NCI-H446 treated with DMSO at 0.1 percent for 48 hours (cell line): ENCODE measurements at places on chromosomes 16 and 17.

DNA sequence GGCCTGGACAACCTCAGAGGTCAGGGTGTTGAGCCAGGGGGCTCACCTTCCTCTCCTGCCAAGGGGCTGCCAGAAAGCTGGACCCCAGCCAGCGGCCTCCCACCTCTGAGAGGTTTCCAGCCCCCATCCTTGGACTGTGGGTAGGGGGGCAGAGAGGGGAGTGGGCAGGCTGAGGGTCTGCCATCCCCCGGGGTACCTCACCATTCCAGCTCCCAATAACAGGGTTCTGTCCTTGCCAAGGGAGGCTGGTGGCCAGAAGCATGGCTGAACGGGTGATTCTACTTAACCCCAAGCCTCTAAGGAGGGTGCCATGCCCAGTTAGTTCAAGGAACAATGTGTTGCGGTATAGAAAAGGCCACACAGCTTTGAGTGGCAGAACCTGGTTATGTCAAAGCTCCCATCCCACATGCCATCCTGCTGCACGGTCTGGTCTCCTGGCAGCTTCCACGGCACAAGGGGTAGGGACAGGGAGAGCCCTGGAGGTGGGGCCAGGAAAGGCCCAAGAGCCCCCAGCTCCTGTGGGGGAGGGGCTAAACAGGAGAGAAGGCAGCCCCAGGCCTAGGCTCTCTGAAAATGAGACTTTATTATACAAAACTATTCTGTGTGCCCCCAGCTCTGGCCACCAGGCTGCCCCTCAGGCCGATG lies 19.8 kb downstream of the B9D1 start:
- DNase-seq = no peak

DNA sequence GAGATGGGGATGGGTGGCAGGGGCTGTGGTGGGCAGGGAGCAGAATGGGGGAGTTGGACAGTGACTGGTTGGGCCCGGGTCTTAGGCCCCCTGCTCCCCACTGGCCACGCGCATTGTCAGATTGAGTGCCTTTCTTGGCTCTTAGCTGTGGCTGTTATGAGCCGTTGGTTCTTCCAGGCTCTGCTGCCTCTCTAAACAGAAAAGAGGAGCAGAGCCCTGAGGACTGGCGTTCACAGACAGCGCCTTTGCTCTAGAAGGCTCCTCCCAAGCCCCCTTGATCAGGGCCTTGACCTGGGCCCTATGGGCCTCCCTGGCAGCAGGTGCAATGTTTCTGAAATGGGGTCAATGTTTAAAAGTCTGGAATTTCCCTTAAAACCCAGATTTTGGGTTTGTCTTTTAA lies 14.8 kb upstream of the NUDT16L1 start:
- no peak for DNase-seq

DNA sequence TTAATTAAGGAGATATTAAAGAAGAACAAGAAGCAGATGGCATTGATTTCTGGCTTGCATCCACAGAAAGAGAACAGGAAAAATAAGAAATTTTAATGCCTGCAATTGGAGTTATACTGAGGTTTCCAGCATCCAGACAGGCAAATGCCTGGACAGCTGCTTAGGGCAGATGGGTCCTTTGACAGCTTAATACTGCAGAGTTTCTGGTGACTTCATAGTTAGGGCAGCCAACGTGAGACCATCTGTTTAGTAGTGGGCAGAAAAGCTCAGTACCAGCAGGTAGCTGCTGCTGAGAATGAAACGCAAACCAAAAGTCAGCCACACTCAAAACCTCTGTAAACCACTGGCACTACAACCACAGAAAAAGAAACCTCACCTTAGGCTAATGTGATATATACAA lies 109.8 kb downstream of the CDK5R1 start:
- peak; percentile 90 for DNase-seq

DNA sequence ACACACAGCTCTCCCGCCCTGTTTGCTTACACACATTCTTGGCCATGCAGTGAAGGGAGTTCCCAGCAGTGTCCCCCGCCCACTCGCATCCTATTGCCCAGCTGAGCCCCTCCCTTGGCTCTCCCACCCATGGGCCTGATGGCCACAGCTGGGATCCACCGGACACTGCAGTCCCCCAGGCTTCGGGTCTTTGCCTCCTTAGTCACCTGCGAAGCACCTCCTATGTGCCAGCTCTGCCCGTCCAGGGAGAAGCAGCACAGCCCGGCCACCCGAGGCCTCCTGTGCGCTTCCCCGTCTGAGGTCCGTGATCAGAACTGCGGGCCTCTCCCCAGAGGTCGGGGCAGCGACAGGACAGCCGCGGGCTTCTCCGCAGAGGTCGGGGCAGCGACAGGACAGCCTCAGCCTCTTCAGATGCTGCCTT lies 136.9 kb downstream of the BANP start:
- no peak for DNase-seq

GRCh38 chr16:85583491-85584181 lies 29.5 kb upstream of the GSE1 start:
- peak; percentile 39 for DNase-seq

DNA sequence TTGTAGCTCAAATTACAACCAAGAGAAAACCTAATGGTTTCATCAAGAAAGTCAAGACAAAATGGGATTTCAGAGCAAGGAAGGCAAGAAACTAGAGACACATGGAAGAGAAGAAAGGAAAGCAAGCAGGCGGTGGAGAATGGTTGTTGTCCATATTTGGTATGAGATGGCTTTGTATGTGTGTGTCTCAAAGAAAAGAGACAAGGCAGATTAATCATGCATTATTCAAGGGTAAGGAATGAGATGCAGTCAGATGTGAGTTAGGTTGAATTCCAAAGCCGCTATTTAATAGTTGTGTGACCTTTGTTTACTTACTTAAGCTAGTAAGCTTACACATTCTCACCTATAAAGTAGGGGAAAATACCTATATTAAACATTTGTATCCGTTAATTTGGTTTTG lies 1029.6 kb downstream of the CDH11 start:
- no peak for DNase-seq

DNA sequence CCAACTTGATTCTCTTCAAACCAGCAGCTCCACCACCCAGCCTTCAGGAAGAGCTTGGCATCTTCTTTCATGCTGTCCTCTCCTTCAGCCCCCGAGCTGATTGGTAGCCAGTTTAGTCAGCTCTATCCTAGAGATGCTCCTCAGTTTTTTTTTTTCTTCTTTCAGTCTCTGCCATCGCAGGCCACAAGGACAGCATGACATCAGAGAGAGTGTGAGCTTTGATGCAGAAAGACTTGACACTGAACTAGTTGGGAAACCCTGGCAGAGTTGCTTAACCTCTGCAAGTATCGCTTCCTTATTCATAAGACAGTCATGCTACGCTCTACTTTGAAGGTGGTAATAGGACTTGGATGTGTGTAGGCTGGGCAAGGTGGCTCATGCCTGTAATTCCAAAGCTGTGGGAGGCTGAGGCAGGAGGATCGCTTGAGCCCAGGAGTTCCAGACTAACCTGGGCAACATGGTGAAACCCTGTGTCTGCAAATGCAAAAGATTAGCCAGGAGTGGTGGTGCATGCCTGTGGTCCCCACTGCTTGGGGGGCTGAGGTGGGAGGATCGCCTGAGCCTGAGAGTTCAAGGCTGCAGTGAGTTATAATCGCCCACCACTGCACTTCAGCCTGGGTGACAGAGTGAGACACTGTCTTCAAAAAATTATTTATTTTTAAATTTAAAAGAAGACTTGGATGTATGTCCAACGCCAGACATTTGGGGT lies 2.6 kb downstream of the CD300LB start:
- no peak for DNase-seq

- DNase-seq = no peak
Observed at GRCh38 chr17:57438066-57438731, 181.9 kb downstream of the MSI2 start.

- DNase-seq = no peak
Observed at GRCh38 chr16:21301168-21301894, 23.2 kb upstream of the CRYM start.

DNA sequence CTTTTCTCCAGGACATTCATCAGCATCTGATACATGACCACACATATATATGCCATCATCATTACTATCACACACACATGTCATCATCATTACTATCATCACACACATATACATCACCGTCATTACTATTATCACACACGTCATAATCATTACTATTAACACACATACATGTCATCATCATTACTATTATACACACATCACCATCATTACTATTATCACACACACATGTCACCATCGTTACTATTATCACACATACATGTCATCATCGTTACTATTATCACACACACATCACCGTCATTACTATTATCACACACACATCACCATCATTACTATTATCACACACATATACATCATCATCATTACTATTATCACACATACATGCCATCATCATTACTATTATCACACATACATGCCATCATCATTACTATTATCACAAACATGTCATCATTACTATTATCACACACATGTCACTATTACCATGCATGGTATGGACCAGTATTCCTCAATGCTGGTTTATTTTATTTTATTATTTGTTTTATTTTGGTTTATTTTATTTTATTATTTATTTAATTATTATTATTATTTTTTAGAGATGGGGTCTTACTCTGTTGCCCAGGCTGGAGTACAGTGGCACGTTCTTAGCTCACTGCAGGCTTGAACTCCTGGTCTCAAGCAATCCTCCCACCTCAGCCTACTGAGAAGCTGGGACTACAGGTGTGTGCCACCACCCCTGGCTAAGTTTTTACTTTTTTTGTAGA lies 46.3 kb upstream of the CNEP1R1 start:
- no peak for DNase-seq

DNA sequence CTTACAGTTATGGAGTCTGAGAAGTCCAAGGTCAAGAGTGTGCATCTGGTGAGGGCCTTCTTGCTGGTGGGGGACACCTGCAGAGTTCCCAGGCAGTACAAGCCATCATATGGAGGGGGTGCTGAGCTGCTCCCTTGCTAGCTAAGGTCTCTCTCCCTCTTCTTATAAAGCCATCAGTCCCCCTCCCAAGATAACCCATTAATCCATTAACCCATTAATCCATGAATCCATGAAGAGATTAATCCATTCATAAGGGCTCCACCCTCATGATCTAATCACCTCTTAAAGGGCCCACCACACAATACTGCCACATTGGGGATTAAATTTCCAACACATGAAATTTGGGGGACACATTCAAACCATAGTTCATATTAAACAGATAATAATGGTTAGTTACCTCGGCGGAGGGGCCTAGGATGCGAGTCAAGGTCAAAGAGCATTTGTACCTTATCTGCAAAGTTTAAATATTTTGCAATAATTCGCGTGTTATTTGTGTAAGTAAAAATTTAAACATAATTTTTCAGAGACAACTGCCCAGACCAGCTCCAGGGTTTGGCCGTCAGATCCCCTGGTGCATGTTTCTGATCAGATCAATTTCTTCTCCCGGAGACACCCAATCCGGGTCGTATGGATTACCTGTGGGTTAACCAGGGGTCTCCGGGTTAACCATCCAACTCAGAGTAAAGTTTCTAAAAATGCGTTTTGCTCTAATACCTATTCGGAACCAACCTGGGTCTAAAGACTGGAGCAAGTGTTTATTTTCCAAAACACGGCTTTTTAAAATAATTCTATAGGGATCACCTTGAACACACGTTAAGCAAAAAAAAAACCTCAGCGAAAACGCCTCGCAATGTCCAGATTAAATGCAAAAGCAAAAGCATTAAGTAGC lies 740 bp upstream of the POLR3E start:
- no peak for DNase-seq

DNA sequence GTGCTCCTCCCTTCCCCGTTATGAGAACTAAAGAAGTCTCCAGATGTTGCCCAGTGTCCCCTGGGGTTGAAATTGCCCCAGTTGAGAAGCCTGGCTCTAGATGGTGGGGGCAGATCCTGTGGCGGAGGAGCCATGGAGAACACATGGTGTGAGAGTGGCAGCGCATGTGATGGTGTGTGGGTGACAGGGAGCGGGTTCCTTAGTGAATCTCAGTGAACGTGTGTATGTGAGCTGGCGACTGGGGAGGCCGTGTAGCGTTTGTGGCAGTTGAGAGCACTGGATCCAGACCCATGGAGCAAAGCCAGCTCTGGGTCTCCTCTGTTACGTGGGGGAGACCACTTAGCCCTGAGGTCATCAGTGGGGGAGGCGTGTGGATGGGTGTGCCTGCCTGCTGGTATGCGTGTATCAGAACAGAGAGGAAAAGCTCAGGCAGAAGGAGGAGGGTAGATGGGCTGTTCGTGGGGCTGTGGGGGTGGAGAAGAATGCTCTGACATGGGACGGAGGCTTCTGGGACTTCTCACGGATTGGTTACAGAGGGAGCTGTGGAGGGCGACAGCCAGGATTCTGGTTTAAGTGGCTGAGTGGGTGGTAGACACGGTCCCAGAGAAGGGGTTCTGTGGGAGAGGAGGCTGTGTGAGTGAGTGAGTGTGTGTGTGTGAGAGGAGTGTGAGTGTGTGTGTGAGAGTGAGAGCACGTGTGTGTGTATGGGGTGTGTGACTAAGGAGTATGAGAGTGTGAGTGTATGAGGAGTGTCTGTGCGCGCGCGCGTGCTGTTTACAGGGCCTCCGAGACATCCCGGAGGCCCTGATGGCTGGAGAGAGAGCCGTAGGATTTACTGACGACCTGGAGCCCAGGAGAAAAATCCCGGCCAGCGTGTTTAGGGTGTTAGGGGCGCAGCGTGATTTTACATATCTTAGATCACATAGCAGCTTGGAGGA lies 193.8 kb downstream of the SNX29 start:
- DNase-seq = no peak

- no peak for DNase-seq
Observed at GRCh38 chr17:48055531-48056245, 7.5 kb downstream of the NFE2L1 start.
